RWPE1 (cell line): ENCODE measurements at places on chromosomes 1 and 21.
A peak's percentile ranks its signal among the peaks of the same experiment; 100 is the strongest.

DNA sequence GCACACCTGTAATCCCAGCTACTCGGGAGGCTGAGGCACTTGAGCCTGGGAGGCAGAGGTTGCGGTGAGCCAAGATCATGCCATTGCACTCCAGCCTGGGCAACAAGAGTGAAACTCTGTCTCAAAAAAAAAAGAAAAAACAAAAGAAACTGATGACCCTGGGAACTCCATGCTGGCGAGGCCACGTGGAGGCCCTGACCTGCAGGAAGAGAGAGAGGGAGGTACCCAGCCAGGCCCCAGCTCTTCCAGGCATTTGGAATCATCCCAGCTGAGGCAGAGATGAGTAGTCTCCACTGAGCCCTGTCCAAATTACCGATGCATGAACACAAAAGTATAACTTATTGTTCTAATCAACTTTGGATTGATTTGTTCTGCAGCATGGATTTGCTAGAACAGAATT, 132.0 kb upstream of the ZBTB40 start:
- no peak for DNase-seq

- DNase-seq, result no peak
These were observed 197.5 kb upstream of the C8B start for GRCh38 chr1:57163325-57163724.

- no peak for DNase-seq
These were observed 528.6 kb downstream of the NEGR1 start for GRCh38 chr1:71753746-71754145.

- peak; percentile 73 for DNase-seq
These were observed 3.6 kb downstream of the LEPR start for GRCh38 chr1:65423884-65424572.

GRCh38 chr1:172108161-172108893, 267.0 kb downstream of the DNM3 start:
- DNase-seq, result peak; percentile 3
